ENCODE measurements at places on chromosomes 11 and 22.

GRCh38 chr11:59187587-59187986 lies 15.7 kb downstream of the DTX4 start:
- DNase-seq, result no peak

DNA sequence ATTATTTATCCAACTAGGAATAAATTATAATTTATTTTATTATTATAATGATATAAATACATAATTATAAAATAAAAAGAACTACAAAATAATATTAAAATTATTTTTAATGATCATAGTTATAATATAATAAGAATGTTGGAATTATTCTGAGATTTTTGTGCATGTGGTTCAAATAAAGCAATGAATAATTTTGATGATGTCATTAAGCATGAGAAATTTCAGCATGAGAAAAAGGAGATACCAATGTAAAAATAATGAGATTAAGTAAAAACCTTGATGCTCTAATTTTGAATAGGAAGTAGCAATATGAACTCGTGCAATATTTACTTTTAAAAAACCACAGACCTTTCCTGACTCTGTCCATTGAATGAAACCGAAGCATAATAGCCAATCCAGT lies 181.8 kb upstream of the MTNR1B start:
- no peak for DNase-seq

DNA sequence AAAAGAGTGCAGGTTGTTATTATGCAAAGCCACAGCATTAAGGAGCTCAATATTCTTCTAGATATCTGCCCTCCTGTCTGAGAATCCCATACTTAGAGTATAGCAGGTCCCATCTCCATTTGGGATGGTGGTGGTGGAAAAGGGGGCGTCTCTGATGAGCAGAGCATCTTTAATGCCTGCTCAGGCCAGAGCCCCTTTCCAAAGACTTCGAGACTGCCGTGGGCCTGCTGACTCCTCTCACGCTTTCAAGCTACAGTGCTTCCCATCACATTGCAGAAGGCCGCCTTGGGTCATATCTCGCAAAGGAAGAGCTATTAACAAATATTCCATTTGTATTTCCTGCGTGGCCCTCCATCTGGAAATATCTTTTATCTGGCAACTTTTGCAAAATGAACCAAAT lies 10.9 kb downstream of the LMO2 start:
- no peak for DNase-seq

GRCh38 chr11:13868710-13869397 lies 93.7 kb upstream of the SPON1 start:
- DNase-seq, result no peak

DNA sequence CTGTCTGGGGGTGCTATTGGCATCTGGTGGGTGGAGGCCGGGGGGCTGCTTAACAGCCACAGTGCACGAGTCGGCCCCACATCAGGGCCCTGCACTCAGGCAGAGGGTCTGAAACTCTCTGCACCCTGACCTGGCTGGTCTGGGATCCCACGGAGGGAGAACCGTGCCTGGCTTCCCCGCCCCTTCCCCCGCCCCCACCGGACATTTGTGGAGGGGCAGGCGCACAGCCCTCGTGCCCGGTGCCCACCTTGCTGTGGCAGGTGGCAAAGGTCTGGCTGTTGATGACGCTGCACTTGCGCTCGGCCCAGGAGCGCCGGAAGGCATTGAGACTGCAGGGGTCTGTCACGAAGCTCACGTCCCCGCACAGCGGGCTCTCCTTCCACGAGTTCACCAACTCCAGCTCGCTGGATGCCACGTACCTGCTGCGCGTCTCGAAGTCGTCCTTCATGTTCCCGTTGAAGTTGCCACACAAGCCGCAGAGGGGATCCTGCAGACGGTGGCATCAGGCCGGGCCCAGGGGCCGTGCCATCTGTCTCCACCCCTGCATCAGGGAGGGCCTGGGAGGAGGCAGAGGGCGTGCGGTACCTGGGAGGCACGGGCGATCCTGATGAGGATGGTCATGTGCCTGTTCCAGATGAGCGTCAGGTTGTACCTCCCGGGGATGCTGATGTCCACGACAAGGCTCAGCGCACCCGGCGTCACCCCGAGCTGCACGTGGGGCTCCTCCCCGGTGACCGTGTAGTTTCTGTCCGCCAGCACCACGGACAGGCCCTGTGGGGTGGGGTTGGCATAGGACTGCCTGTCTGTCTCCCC lies 11.7 kb downstream of the MUC6 start:
- no peak for DNase-seq

DNA sequence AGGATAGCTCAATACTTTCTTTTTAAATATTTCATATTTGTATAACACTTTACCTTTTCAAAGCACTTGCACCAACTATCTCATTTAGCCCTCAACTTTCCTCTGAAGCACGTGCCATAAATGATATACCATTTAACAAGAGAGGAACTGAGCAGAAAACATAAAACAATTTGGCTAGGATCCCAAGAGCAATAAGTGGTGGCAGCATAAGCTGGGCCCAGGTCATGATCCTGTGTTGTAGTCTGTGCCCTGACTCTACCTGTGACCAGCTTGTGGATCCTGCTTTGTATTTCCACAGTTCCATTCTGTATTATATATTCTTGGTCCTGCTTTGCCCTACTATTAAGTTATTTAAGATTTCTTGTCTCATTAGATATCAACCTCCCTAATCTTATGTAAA lies 11.5 kb downstream of the ATP5MG start:
- DNase-seq, result no peak

DNA sequence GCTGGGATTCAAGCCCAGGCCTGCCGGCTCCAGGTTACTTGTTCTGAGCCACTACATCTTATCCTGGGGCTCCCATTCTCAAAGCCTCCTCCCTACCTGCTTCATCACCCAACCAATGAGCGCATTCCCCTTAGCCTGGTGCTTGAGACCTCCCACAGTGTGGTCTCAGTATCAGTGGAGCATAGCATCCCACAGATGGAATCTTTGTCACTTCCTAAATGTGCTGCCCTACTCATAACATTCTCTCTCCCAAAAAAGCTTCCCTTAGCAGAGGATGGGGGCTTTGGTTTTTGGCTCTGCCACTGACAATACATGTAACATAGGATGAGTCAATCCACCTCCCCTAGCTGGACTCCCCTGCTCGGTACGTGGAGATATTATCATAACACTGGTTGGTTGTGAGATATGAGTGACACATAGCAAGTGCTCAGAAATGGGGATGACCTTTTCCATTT lies 28.8 kb downstream of the TEAD1 start:
- peak; percentile 48 for DNase-seq

All from fibroblast of skin of right biceps (primary cell).